ENCODE measurements at places on chromosomes 1 and 21.

DNA sequence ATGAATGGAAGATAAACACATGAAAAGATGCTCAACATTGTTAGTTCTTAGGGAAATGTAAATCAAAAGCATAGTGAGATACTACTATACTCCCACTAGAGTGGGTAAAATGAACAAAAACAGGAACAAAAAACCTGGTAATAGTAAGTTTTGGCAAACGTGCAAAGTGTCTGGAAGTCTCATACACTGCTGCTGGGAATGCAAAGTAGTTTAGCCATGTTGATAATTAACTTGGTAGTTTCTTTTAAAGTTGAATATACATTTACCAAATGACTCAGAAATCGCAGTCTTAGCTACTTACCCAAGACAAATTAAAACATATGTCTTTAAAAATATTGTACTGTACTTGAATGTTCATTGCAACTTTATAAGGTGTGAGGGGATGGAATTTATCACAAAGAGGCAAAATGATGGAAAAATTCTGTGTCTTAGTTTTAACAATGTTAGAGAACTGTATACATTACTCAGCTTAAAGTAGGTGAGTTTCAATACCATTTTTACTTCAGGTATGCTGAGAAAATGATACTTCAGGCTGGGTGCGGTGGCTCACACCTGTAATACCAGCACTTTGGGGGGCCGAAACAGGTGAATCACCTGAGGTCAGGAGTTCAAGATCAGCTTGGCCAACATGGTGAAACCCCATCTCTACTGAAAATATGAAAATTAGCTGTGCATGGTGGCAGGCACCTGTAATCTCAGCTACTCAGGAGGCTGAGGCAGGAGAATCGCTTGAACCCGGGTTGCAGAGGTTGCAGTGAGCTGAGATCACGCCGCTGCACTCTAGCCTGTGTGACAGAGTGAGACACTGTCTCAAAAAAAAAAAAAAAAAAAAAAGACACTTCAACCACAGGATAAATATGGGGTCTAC is 102.3 kb downstream of the PDE4B start:
- DNase-seq, result no peak

DNA sequence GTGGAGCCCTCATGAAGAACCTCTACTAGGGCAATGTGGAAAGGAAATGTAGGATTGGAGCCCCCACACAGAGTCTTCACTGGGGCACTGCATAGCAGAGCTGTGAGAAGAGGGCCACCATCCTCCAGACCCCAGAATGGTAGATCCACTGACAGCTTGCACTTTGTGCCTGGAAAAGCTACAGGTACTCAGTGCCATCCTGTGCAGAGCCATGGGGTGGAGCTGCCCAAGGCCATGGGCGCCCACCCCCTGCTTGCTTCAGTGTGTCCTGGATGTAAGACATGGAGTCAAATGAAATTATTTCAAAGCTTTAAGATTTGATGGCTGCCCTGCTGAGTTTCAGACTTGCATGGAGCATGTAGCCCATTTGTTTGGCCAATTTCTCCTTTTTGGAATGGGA is 17.2 kb upstream of the TSHB start:
- no peak for DNase-seq

DNA sequence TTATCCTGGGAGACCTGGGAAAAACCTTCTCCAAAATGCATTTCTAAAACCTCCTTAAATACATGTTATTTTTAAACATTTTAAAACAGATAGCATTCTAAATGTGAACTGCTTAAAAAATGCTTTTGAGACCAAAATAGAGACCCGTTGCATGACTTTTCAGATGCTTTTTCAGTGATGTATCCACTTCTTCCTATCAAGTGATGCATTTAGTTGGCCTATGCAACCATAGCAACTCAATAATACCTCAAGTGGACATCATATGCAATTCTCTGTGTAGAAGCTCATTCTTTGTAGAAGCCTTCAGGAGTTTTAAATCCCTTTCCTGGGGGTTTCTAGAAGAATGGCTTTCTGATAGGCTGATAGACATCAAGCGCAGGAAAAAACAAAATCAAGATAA is 94.5 kb upstream of the RAVER2 start:
- no peak for DNase-seq

- DNase-seq, result no peak
Measured at GRCh38 chr1:203765029-203765837, at the start of gene LAX1. TSS of gene LAX1 (plus strand) at chr1:203765183. CDS start at chr1:203765566, 383 bp downstream.

- no peak for DNase-seq
Measured at GRCh38 chr1:200640963-200641401, 20.4 kb upstream of the KIF14 start.

DNA sequence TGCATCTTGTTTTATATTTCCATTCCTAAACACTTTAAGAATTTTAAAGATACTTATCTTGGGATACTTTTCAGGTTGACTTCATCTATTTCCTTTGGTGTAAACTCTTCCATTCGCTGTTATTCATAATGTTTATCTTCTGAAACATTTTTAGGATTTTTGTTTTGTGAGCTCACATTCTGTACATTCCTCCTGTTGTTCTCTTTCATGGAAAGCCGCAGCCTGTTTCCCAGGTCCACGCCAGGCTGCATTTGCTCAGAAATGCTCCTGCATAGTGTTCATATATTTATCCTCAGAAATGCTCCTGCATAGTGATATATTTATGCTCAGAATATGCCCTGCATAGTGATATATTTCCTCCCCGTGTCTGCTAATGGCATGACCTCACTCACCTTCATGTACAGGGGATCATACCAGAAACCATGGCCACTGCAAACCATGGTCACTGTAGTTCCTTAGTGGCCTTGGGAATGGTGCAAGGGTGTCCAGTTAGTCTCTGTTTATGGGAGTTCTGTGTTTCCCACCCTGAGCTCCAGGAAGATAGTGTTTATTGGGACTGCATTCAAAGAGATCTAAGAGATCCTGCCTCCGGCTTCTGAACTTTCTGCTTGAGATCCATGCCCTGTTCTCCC is 153.9 kb upstream of the GREM2 start:
- no peak for DNase-seq

GRCh38 chr1:185961664-185962063 is 227.5 kb downstream of the HMCN1 start:
- DNase-seq, result no peak

DNA sequence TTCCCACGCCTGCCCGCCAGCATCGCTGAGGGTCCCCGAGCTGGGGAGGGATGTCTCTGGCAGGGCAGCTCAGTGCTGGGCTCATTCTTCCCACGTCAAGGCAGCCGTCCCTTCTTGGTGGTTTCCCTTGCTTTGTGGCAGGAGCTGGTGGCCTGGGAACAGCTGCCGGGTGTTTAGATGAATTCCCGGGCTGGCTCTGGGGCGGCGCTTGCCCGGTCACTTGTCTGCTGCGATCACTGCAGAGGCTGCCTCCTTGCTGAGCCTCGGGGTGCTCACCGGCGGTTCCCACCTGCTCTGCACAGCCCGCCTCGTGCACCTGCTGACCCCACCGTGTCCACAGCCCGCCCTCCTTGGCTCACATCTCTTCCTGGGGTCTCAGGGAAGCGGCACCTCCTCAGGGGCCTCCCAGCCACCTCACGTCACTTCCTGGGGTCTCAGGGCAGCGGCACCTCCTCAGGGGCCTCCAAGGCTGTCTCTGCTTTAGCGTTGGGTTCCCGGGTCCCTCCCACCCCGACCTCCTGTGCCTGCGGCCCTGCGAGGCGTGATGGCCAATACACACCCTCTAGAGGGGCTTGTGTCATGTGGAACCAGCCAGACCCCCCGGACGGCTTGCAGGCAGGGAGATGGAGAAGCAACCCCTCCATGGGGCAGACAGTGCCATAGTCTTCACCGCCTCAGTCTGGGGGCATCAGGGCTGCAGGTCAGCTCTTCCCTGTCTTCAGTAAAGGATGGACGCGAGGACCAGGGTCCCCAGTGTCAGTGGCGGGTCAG is 13.5 kb downstream of the COL18A1 start:
- no peak for DNase-seq

GRCh38 chr1:116827607-116828105 is 73.4 kb downstream of the CD2 start:
- DNase-seq, result no peak

DNA sequence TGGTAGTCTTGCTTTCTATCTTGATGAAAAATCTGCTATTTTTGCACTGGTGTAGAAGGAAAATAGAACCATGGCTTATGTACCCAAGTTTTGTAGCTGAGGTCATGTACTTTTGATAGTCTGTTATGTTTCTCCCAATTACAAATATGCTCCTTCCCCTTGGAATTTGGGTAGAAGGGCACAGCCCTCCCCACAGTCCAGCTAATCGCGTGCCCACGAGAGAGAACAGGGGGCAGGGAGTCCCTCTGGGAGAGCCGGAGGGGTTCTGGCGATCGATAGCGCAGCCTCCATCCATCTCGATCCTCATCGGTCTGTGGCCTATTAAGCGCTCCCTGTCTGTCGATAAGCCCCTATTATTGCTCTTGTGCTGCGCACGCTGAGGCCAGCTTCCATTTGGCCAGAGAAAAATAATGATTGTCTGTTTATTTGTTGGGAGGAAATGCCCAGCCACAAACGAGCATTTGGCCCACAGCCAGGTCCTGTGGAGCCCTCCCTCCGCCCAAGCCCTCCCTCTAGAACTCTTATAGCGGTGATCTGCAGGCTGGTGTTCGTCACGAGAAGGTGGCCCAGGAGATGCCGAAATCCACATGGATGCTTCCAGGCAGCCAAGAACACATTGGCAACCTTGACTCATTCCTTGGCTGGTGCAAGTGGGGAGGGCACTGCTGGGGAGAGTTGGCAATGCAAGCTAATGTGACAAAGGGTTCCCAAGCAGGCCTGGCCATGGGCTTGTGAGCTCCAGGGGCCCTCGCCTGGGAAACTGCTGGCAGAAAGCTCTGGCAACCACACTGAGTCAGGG is 134.7 kb upstream of the TNR start:
- no peak for DNase-seq

DNA sequence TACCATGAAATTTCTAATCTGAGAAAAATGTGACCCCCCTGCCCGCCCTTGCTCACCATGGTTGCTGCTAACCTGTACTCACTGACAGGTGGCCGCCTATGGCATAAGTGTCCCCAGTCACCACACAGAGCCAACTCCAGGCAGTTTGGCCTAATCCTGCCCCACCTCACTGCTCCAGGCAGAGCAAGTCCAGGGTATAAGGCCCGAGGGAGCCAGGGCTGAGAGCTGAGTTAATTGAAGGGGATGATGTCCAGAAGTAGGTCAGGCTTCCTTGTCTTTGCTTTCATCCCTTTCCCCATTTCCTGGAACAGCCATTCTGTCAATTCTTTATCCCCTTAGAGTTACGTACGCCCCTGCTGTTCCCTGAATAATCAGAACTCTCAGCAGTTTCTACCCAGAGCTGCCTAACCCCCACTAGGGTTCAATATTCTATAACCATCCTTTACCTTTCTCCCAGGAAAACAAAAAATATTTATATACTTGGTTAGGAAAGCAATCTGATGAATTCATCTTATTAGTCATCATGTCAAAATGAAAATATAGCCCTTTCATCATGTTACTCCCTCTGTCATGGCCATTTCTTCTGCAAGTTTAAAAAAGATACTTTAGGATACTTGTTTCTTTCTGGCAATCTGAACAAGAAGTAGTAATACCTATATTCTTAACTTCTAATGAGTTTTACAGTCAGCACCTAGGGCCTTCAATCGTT is 29.4 kb upstream of the CD101 start:
- DNase-seq, result no peak

DNA sequence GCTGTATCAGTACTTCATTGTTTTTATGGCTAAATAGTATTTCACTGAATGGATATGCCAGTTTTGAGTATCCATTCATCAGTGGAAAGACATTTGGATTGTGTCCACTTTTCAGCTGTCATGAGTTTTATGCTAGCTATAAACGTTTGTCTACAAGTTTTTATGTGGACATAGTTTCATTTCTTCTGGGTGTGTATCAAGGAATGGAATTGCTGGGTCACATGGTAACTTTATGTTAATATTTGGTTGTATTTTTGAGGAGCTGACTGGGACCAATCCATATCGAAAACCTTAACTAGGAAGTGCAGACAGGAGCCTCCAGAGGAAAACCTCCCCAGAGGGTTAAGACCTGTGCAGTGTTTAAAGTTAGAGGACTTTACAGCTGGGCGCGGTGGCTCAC is 31.8 kb upstream of the DISC1 start:
- DNase-seq, result no peak

DNA sequence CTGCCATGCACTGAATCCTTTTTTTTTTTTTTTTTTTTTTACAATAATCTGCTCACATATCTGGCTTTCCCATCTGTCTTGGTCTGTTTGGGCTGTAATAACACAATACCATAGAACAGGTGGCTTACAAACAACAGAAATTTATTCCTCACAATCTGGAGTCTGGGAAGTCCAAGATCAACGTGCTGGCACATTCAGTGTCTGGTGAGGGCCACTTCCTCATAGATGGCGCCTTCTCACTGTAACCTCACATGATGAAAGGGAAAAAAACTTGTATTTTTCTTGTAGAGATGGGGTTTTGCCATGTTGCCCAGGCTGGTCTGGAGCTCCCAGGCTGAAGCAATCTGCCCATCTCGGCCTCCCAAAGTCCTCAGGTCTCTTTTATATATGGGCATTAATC is 13.0 kb upstream of the PARP1 start:
- DNase-seq, result no peak

- DNase-seq, result no peak
Measured at GRCh38 chr1:93764366-93764750, 82.7 kb upstream of the BCAR3 start.

- no peak for DNase-seq
Measured at GRCh38 chr1:248621770-248622169, 13.1 kb downstream of the OR2T11 start.

- no peak for DNase-seq
Measured at GRCh38 chr1:231605149-231606100, 21.2 kb upstream of the DISC1 start.

GRCh38 chr1:53392460-53392859 is 64.6 kb upstream of the LRP8 start:
- DNase-seq, result no peak

GRCh38 chr1:71657891-71658679 is 577.2 kb upstream of the ZRANB2 start:
- DNase-seq, result no peak

DNA sequence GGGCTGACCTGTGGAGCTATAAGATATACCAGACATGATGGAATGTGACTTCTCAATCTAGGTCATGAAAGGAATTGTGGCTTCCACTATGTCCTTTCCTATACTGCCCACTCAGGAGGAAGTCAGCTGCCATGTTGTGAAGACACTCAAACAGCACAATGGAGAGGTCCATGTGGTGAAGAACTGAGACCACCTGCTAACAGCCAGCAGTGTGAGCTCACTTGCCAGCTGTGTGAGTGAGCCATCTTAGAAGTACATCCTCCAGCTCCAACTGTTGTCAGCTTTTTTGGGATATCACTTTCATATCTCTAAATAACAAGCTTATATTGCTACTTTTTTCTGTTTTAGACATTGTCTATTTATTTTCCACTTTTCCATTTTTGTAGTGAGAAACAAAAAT is 29.7 kb downstream of the OLFML3 start:
- DNase-seq, result no peak

DNA sequence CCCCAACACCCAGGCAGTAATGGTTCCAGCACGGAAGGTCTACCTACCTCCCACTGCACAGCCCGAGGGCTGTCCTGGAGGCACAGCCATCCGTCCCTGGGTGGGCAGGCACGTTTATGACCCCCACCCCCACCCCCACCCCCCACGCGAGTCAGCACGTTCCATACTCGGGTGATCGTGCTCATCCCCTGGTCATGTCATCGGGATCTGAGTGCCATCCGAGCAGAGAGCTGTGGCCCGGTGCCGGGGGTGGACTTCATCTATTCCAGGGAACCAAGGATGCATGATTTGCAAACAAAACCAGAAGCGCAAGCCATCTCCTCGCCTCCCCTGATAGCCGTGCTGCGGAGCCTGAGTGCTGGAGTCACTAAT is 1.1 kb downstream of the TSPEAR start:
- DNase-seq, result no peak

GRCh38 chr1:212565571-212566305 is 42.8 kb upstream of the ATF3 start:
- no peak for DNase-seq
